ENCODE measurements at places on chromosomes 2 and 18. TPM values are rescaled to one million over a fixed set of nuclear protein-coding genes. Genes with fewer than 3 reads are reported as not detected.

TNFAIP6 gene
- 2.3 TPM for total RNA-seq

POTEJ gene
- total RNA-seq = 0.09 TPM

DNA sequence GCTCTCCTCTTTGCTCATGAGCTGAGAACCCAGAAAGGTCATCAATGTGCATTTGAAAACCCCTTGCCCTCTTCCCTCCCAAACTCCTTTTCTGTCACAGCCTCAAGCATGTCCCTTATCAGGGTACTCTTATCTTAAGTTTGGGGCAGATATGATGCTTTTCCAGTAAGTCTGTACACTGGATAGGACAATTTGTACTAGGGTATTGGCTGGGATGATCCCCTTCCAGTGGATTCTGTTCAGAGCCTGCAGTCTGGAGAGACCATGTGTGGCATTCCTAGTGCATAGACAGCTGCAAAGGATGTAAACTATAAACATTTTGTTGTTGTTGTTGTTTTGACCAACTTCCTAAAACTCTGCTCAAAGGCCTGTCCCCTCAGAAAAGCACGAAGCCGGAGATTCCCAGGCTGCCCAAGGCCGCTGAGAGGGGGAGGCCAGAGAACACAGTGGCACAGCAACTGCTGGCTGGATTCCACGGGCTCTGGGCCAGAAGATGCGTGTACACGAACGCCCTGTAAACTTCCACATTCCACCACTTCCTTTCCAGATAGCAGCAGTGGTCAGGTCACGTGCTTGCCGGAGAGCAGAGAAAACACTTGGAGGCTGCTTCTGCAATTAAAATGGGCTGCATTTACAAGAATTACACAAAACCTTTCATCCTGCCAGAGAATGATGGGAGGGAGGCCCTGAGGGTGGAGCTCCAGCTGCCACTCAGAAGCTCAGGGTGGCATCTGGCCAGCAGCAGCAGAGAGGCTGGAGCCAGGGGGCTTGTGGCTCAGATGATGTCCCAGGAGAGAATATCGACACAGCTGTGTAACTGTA lies 42.1 kb downstream of the BMP10 start:
- DNase-seq = peak; percentile 47

- no peak for DNase-seq
Measured at GRCh38 chr2:43675646-43676321, 445 bp downstream of the C1GALT1C1L start.

- no peak for DNase-seq
Measured at GRCh38 chr18:76687304-76687962, 134.9 kb upstream of the ZNF236 start.

GRCh38 chr2:191410646-191411436 lies 165.6 kb downstream of the MYO1B start:
- no peak for DNase-seq

GRCh38 chr18:80044072-80044471 lies 9.8 kb downstream of the RBFA start:
- DNase-seq = no peak

- DNase-seq = peak; percentile 75
Measured at GRCh38 chr2:173448938-173449471, 94.3 kb downstream of the CDCA7 start.

- no peak for DNase-seq
Measured at GRCh38 chr2:76639171-76639680, 883.0 kb downstream of the LRRTM4 start.

GRCh38 chr2:11580697-11581096 lies 46.9 kb downstream of the GREB1 start:
- no peak for DNase-seq
